Suppressor macrophage treated with lipopolysaccharide for 4 hours (primary cell): ENCODE measurements at places on chromosomes 13 and 19.

DNA sequence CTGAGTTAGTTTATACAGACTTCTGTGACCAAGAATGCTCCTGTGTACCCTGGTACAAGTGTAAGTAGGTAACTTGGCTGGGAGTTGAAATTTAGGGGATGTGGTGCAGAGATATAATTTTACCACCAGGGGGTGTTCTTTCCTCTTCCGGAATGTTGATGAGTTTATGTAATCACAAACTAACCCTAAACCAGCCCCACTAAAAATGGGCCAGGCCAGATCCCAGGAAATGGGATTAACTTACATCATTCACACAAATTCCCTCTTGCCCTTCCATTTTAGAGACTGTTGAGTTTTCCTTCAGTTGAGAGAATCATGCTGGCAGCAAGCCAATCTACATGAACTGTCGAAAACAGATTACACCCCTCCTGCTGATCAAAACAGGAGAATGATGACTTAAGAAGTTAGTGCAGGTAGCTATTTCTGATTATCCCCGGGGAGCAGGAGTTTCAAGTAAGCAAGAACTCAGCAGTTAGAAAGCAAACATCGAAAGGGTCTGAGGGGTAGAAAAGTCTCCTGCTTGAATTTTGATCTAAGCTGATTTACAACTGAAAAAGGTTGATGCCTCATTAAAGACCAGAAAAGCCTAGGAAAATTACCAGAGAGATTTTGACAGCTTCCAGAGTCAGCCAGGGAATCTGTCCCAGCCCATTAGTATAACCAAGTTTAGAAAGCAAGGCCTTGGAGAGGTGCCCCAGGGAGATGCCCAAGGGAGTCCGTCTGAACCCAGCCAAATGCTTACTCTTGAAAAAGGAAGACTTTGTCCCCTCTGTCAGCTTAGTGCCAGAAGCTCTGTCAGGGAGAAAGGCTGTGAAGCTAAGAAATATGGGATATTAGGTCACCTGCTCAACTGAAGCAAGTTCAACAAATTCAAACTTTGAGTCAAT is 32.3 kb upstream of the MED4 start:
- DNase-seq, result peak; percentile 79

DNA sequence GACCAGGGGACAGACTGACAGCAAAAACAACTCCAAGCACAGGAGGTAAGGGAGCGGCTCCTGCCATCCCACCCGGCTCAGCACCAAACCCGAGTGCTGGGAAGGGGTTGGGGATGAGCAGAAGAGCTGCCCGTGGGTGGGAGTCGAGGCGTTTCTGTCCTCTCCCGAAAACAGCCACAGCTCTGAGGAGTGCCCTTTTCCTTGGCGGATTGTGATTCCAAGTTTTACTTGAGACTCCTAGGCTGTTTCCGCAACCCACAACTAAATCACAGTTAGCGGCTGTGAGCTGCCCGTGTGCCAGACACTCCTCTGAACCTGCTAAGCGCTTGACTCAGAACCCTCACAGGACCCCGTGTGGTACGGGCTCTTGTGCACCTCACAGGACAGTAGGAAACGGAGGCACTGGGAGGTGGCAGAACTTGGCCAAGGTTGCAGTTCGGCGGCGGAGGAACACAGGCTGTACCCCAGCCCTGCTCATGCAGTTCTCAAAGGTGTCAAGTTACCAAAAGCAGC is 21.4 kb downstream of the CFAP97D2 start:
- no peak for DNase-seq

- no peak for DNase-seq
Measured at GRCh38 chr19:56993851-56994250, 125.9 kb upstream of the USP29 start.

GRCh38 chr19:54383330-54383729 is 18.6 kb upstream of the LAIR1 start:
- DNase-seq, result peak; percentile 88

- DNase-seq, result peak; percentile 64
Measured at GRCh38 chr19:38323291-38323690, 3.6 kb downstream of the KCNK6 start.

GRCh38 chr13:44498969-44499368 is 77.2 kb downstream of the TSC22D1 start:
- DNase-seq, result no peak

- no peak for DNase-seq
Measured at GRCh38 chr19:41776700-41777099, 19.7 kb upstream of the CEACAM3 start.

GRCh38 chr19:18397242-18398202 is at the start of gene LRRC25:
Gene LRRC25 (minus strand): TSS chr19:18397622. CDS start chr19:18396963, 659 bp downstream.
- peak; percentile 94 for DNase-seq

DNA sequence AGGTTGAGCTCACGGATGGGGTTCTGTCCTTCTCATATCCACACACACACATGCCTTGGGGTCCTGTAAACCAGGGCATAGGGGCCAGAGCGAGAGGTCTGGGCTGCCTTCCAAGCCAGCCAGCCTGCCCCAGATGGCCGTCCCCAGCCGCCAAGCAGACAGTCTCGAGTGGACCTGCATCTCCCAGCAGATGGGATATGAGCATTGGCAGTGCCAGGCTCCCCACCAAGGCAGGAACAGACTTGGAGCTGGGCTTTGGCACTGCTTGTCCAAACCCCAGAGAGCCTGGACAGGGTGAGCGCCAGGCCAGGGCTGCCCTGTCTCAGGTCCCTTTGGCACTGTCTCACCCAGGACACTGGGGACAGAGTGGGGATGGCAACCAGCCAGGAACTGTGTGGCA is 130.4 kb downstream of the DPF1 start:
- no peak for DNase-seq

GRCh38 chr19:18156841-18157464 is 4.0 kb downstream of the PIK3R2 start:
- DNase-seq, result peak; percentile 24

GRCh38 chr19:10747271-10747670 is 29.4 kb downstream of the DNM2 start:
- no peak for DNase-seq

GRCh38 chr19:55461259-55461973 is at the start of gene ISOC2:
Gene ISOC2 (minus strand): TSS chr19:55461642. CDS start chr19:55456486, 5,156 bp downstream.
- peak; percentile 100 for DNase-seq

DNA sequence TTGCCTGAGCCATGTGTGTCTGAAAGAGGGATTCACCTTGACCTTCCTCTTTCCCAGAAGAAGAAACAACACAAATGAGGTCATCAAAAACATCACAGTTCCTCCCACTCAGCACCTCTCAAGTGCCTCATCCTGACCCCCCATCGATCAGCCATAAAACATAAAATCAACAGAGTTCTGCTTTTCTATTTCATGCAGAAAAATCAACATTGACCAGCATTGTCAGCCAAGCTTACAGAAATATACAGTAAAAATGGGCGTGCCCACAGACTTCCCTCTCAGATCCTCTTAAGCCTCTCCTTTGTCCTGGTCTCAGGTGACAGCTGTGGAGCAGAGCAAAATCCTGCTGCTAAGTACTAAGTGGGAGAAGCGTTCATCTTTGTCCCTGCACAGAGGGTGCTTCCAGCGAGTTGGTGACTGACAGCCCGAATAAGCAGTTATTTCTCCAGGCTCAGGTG is 213.3 kb downstream of the OLFM4 start:
- no peak for DNase-seq
